Renal cortical epithelial cell (primary cell): ENCODE measurements at places on chromosomes 4 and X. TPM values are rescaled to one million over a fixed set of nuclear protein-coding genes. Genes with fewer than 3 reads are reported as not detected.

- no peak for DNase-seq
These were observed 2.0 kb upstream of the TRPC3 start for GRCh38 chr4:121953860-121954259.

DNA sequence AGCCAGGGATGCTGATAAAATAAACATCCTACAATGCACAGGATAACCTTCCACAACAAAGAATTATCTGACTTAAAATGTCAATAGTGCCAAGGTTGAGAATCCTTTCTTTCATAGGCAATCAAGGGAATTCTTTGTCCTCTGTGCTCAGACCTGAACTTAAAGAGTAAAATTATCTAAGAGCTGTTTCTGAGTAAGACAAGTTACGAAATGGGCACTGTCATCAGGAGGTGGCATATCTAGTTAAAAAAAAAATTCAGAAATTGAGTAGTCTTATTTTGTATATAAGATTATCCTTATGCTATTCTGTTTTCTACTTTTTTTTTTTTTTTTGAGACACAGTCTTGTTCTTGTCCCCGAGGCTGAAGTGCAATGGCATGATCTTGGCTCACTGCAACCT is 3.3 kb upstream of the RAB33B start:
- no peak for DNase-seq

HSFX2 gene
- total RNA-seq = not detected in 2 replicates

DNA sequence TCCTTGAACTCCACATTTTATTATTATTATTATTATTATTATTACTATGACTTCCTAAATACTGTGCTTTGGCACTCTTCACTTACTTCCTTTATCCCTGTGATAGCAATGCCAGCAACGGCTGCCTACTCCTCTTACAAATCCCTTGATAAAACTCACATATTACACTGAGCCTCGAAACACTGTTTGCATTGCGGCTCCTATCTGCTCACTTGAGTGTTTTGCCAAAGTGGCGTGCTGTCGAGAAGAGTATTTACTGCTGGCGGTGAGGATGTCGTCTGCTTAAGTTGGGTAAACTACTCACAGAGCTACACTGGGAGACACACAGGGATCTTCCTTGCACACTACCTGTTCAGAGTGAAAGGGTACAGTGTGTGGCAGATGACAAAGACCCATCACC is 143.4 kb upstream of the VCX3A start:
- DNase-seq = no peak

LANCL3 gene
- under 0.01 and 0.20 TPM in 2 replicates for total RNA-seq

DNA sequence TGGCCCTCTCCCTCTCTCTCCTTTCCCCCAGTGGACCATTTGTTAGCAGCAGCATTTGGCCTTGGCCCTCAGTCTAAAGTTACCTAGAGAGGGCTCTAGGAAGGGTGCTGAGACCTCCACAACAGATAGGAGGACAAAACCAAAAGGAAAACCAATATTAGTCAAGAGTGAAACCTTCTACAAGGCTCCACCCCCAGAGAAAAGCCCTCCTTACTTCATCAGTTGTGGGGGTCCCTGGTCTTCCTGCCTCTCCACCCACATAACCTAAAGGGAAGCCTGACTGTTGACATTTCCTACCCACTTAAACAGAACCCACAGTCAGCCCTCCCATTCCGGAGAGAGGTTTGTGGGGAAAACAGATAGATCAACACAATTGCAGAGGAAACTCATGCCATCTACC is 4.7 kb upstream of the CD40LG start:
- DNase-seq = no peak

DNA sequence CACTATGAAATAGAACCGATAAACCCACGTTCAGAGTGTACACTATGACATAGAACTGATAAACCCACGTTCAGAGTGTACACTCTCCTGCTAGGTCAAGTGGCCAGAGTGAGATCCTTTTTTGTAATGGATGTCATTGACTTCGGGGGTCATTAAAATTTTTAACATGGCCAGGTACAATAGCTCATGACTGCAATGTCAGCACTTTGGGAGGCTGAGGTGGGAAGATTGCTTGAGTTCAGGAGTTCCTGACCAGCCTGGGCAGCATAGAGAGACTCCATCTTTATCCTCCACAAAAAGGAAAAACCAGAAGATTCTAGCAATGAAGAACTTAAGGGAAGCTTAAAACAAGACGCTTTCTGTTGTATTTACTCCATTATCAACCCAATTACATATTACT is 439.7 kb upstream of the FRG1 start:
- DNase-seq = no peak

DNA sequence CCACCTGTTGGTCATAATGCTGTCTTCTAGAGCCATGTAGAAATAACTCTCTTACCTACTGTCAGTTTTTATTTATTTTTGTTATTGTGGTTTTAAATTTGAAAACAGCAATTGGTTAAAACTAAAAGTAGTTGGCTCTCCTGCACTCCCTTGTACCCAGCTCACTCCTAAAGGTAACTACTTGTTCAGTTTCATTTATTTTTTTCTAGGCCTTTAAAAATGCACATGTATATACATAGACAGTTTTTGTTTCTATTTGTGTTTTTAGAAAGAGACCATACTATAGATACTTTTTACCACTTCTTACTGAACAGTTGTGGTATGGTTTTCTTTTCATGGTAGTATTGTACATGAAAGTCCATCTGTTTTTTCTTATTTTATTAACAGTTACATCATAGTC is 16.8 kb downstream of the SMAD1 start:
- no peak for DNase-seq

DNA sequence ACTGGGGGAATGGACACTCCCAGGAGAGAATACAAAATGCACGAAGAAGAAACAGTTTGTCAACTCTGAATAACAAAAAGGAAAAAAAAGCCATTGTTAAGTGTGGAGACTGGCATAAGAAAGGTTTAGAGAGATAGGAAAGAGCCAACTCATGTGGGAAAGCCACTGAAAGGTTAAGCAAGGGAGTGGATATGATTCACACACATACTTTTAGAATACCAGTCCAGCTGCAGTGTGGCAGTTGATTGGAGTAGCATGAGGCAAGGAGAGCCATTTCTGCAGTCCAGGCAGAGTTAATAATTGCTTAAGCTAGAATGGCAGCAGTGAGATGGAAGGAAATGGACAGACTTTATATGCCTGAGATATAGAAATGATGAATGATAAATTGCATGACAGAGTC is 36.9 kb upstream of the ADAD1 start:
- peak; percentile 98 for DNase-seq

- no peak for DNase-seq
These were observed 68.6 kb downstream of the NAT8L start for GRCh38 chr4:2127609-2128332.

IL1RAPL2 gene
- not detected in 2 replicates for total RNA-seq

- DNase-seq = peak; percentile 68
These were observed 236.6 kb upstream of the ANKRD50 start for GRCh38 chr4:124948976-124949597.

ERCC6L gene
- total RNA-seq = 0.25 and 4.0 TPM in 2 replicates

- no peak for DNase-seq
These were observed 154.0 kb downstream of the TMEM47 start for GRCh38 chrX:34503119-34503518.

DNA sequence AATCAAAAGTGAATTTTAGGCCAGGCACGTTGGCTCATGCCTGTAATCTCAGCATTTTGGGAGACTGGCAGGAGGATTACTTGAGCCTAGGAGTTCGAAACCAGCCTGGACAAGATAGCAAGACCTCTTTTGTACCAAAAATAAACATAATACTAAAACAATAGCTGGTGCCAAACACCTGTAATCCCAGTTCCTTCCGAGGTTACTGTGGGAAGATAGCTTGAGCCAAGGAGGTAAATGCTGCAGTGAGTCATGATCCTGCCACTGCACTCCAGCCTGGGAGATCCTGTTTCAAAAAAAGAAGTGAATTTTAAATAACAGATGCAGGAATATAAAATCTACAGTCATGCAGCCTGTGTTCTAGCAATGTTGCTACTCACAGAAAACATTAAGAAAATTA is 488.3 kb downstream of the PPARGC1A start:
- DNase-seq = peak; percentile 47

- DNase-seq = peak; percentile 41
These were observed 162.2 kb downstream of the DCHS2 start for GRCh38 chr4:154329268-154329868.

RNF128 gene
- 33.7 and 58.3 TPM in 2 replicates for total RNA-seq

SHROOM2 gene
- total RNA-seq = 6.1 and 33.0 TPM in 2 replicates

GRCh38 chr4:145487631-145488030 is 6.0 kb downstream of the SMAD1 start:
- DNase-seq = no peak

DNA sequence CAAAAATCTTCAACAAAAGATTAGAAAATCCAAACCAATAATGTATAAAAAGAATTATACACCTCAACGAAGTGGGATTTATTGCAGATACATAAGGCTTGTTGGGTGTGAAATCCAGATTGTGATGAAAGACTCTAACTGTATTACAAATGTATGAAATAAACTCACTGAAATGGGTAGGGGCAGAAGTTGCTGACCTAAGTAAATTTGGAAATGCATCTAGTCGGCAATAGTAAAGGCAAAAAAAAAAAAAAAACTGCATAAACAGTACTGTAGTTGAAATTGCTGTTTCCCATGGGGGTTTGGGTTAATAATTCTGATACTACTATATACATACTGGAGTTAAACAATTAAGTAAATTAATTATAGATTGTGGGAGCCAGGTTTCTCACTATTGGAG is 130.7 kb upstream of the MAGEB18 start:
- no peak for DNase-seq

GLA gene
- 44.4 and 81.1 TPM in 2 replicates for total RNA-seq

- peak; percentile 29 for DNase-seq
These were observed 309.9 kb downstream of the ARAP2 start for GRCh38 chr4:35934320-35934981.

GRCh38 chrX:101229170-101229569 is 9.6 kb downstream of the DRP2 start:
- peak; percentile 2 for DNase-seq

NKX3-2 gene
- not detected in 2 replicates for total RNA-seq

VSIG4 gene
- total RNA-seq = not detected in 2 replicates

- DNase-seq = no peak
These were observed 533.7 kb downstream of the SPOCK3 start for GRCh38 chr4:166700592-166700991.

GRCh38 chr4:6441758-6442157 is 30.7 kb downstream of the PPP2R2C start:
- no peak for DNase-seq

- peak; percentile 45 for DNase-seq
These were observed 20.0 kb upstream of the AADAT start for GRCh38 chr4:170109586-170110284.

MGAT4D gene
- total RNA-seq = not detected in 2 replicates

DNA sequence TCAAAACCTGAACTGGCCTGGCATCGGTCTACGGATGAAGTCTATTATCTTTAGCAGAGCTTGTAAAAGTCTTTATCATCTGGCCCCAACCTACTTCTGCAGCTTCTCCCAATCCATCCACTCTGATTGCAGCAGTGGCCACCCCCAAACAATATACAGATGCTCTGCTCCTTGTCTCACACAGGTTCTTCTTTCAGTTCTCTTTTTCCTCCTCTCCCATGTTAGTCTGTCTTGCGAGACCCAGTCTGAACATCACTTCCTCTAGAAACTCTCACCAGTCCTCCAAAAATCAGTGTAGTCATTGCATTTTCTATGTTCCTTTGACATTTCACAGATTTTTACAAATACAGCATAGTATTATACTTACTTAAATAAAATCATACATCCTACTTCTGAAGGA is 163.0 kb downstream of the FRMPD4 start:
- no peak for DNase-seq

DNA sequence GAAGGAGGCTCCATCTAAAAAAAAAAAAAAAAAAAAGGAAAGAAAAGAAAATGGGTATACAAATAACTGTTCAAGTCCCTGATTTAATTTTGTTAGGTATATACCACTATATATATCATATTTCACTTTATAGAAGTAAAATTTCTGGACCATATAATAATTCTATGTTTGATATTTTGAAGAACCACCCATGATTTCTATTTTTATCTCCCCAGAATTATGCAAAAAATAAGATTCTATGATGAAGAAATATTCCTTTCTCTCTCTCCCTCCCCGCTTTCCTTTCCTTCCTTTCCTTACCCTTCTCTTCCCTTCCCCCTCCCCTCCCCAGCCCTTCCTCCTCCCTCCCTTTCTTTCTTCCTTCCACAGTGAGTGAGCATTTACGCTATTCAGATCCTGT is 337.5 kb upstream of the SPANXN4 start:
- DNase-seq = no peak

DNA sequence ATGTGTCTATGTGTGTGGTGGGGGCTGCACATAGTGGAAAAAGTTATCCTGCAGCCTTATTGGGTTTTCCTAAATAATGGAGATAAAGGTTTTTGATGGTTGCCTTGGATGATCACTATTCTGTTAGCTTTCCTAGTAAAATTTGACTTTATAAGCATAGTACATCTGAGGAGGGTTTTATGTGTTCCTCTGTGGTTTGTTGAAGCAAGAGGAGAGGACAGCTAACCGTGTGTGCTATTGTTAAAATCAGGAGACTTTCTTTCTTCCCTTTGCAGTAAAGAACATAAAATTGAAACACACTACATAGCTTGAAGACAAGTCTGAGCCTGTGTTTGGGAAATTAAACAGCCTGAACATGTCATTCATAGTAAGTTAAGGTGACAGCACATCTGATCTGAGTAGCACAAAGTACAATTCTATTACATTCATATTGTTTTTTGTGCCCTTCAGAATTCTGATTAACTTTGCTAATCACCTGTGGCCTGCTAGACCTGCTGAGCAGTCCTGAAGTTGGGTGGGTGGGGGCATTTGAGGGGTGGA is 36.8 kb downstream of the C4orf51 start:
- DNase-seq = no peak

GRCh38 chrX:129981752-129982299 is 609 bp upstream of the BCORL1 start:
- DNase-seq = no peak

ADGRG2 gene
- total RNA-seq = 0.15 TPM in 1 of 2 replicates, not detected in the other

TBC1D8B gene
- total RNA-seq = 8.3 and 17.1 TPM in 2 replicates

- DNase-seq = no peak
These were observed 123.7 kb upstream of the NUDT6 start for GRCh38 chr4:123046096-123046495.

- peak; percentile 60 for DNase-seq
These were observed 44.8 kb upstream of the FAM156A start for GRCh38 chrX:53003111-53003510.

FAM47E gene
- total RNA-seq = 1.0 and 5.7 TPM in 2 replicates

DNA sequence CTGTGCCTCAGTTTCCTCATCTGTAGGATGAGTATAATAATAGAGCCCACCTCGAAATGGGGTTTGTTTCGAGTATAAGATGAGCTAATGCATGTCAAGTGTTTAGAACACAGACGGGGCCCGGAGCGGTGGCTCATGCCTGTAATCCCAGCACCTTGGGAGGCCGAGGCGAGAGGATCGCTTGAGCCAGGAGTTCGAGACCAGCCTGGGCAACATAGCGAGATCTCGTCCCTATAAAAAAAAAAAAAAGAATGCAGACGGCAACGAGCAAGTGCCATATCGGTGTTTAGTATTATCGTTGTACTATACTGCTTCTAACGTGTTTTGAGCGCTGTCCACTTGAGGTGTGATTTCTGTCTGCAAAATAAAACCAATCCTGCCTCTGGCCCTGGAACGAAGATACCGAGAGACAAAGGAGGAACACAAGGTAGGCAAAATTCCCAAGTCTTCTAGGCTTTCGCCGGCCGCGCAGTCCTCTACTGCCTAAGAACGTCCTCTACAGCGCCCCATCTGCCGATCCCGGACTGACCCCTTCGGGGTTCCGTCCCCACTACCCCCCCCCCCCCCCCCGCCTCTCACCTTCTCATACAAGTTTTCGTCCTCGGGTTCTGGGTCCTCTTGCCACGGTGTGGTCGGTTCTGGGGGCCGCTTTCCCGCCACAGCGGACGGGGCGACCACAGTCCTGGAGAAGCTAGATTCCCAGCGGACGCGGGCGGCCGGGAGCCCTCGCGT is 442 bp downstream of the NDUFB11 start:
- no peak for DNase-seq

- no peak for DNase-seq
These were observed 69.9 kb downstream of the TRAPPC11 start for GRCh38 chr4:183729069-183729406.
